ENCODE measurements at places on chromosomes 5 and 9.

DNA sequence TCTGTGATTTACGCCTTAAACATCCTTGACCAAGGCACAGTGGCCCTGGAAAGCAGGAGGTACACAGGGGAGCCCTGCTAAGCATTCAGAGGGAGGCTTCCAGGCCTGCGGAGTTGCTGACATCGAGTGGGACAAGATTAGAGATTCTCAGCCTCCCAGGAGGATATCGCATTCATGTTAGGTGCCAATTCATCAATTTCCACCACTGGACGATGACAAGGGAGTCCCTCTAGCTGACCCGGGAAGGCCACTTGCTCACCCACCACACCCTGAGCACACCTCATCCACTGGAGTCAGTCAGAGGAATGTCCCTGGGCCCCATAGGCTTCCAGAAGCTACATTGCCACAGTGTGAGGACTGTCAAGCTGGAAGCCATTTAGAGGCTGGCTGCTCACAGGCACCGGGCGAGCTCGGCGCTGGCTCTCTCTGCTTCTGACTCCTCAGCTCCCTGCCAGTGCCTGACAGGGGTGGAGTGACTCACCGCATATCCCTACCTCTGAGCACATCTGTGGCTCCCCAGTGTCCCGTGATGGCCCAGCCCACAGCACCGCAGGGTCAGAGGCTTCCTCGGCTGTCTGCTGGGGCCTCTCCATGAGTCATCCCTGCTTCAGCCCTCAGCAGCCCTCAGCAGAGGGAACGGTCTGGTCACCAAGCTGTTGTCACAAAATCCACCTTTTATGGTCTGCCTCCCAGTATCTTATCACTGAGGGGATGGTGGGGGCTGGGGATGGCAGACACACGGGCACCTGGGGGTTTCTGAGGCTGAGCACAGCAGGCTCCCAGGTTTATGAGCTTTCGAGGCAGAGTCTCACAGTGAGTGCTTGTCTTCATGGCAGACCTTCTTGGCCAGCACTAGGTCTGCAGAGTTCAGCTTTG, 117.5 kb downstream of the ZNF608 start:
- ATAC-seq = peak; percentile 11

GRCh38 chr9:106632621-106633020, 230.3 kb upstream of the ZNF462 start:
- no peak for ATAC-seq

GRCh38 chr9:18255158-18255629, 218.8 kb upstream of the ADAMTSL1 start:
- ATAC-seq = peak; percentile 75

DNA sequence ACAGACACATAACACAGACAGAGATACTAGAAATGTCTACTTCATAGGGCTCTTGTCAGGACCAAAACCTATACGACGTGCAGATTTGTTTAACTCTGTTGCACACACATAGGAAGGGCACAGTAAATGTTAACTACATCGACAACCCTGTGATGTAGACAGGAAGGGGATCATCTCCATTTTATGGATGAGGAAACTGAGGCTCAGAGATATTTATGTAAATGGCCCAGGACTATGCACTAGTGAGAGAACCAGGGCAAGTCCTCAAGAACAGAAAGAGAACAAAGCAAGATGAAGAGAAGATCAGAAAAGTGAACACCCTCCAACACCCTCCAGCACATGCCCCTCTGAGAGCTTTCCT, 36.3 kb downstream of the PCDHAC2 start:
- no peak for ATAC-seq

GRCh38 chr5:6744841-6745705, 31.8 kb downstream of the TENT4A start:
- no peak for ATAC-seq

GRCh38 chr5:149680810-149681221, 49.3 kb upstream of the PPARGC1B start:
- ATAC-seq = peak; percentile 28

DNA sequence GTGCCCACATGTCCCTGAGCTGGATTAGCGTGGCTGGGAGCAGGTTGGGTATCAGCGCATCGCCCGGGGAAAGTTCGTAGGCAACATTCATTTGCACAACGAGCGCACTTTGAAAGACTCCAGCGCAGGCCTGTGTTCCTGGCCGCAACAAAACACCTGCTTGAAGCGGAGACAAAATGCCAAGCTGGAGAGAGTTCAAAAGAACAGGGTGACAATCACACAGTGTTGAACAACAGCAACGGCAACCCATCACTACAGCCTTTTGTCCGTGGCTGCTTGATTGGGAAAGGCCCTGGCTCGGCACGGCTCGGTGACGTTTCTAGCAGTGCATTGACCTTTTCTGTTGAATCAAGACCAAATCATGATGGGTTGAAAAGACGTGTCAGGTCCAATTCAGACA, 336.3 kb downstream of the IRX1 start:
- no peak for ATAC-seq

DNA sequence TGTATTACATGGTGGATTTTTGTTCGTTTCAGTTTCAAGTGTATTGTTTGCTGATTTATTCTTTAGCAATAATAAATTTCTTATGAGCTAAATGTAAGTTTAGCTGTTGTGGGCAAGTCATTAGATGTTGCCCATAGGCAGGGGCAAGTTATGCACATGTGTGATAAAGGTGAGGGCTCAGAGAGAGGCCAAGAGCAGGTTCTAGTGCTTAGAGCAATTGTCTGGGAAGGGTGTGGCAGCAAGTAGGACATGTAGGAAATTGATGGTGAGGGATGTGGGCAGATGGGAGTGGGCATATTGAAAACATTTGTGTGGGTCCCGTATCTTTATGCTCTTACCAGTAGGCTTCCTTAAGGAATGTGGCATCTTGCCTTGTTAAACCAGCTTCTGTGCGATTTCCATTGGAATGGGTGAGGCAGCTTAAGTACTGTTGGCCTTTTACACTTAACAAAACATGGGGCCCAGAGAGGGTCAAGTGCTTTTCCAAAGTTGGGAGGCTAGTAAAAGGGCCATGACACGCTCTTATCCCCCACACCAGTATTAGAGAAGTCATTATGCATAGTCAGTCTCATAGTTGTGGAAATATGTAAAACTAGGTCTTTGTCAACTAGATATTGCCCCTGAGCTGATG, 60.6 kb downstream of the KDM4C start:
- no peak for ATAC-seq

GRCh38 chr5:81924442-81924841, 47.4 kb upstream of the ATG10 start:
- no peak for ATAC-seq

DNA sequence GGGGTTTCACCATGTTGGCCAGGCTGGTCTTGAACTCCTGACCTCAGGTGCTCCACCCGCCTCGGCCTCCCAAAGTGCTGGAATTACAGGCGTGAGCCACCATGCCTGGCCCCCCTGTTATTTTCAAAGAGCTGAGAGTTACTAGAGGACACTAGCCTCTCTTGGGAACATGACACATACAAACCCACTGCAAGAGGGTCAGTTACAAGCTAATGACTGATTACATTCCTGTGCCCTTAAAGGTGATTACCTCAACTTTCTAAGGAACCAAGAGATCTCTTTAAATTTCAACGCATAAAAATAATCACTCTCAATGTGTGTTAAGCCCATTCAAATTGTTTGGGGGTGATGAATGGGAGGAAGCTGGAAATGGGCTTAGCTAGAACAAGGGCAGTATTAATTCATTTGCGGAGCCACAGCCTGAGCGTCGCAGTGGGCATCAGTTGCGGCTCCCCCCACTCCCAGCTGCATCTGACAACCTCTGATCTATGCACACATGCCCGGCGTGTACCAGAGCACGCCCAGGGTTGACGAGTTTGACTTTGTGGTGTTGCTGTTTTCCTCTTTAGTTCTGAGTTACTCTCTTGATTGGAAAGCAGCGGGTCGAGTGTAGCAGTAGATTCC, 146.9 kb downstream of the GOLPH3 start:
- ATAC-seq = no peak

DNA sequence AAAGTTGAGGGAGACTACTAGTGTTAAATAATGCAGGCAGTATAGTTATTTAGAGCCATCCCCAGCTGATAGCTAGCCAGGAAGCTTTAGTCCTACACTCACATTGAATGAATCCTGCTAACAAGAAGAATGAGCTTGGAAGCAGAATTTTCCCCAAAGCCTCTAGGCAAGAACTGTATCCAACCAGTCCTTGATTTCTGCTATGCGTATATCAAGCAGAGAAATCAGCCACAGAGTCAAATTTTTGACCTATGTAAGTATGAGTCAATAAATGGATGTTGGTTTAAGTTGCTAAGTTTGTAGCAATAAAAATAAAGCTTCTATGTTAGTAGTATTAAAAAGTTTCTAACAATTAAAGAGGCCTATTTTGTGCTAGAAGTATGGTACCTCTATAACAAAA, 672.1 kb upstream of the CHD1 start:
- ATAC-seq = no peak

- no peak for ATAC-seq
Observed at GRCh38 chr5:54254482-54255198, 55.7 kb downstream of the ARL15 start.

- ATAC-seq = no peak
Observed at GRCh38 chr5:169412831-169413230, 111.9 kb upstream of the SLIT3 start.

- ATAC-seq = no peak
Observed at GRCh38 chr9:14441976-14442651, 128.2 kb upstream of the NFIB start.

DNA sequence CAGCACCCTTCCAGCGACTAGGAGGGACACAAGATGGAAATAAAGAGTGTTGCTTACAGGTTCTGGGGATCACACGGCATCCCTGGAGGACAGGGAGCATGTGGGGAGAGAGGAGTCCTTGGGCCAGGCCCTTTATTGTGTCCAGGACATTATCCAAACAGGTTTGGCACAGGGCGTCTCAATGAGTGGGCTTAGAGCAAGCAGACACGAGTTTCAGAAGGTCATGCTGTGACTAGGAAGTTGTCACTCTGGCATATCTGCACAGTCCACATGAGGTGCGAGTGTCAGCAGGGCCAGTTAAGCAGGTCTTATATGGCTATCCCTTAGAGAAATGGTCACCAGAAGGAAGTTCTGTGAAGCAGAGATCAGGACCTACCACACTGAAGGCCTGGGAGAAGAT, 174.5 kb upstream of the OTULINL start:
- no peak for ATAC-seq

- no peak for ATAC-seq
Observed at GRCh38 chr5:20683241-20683940, 695.4 kb upstream of the CDH18 start.

DNA sequence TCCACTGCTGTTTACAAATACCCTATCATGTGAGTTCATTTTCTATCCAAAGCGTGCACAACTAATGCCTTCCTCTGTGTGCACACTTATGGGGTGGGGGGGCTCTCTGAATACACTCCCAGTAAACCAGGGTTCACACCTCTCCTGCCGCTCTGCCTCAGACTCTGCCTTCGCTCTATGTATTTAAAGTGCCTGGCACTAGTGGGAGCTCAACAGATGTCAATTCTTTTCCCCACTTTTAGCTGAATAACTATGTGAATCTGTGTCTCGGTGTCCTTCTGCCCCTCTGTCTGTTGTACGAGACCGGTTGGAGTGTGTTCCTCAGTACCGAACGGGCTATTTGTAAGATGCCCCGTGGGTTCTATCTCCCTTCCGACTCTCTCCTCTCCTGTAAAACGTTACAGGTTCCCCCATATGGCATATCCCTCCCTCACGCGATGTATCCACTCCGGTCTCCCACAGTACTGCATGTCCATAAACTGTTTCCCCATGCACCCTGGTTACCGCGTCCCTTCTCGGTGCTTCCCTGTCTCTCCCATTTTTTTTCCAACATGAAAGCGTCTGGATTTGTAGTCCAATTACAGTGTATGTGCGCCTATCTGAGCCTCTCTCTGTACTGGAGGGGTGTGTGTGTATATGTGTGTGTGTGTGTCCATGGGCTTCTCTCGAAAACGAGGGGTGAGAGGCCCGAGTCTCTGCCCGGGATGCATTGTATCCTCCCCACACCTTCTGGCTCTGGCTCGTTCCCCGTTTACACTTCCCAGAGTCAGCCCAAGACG, 1.6 kb downstream of the ELL2 start:
- ATAC-seq = no peak

DNA sequence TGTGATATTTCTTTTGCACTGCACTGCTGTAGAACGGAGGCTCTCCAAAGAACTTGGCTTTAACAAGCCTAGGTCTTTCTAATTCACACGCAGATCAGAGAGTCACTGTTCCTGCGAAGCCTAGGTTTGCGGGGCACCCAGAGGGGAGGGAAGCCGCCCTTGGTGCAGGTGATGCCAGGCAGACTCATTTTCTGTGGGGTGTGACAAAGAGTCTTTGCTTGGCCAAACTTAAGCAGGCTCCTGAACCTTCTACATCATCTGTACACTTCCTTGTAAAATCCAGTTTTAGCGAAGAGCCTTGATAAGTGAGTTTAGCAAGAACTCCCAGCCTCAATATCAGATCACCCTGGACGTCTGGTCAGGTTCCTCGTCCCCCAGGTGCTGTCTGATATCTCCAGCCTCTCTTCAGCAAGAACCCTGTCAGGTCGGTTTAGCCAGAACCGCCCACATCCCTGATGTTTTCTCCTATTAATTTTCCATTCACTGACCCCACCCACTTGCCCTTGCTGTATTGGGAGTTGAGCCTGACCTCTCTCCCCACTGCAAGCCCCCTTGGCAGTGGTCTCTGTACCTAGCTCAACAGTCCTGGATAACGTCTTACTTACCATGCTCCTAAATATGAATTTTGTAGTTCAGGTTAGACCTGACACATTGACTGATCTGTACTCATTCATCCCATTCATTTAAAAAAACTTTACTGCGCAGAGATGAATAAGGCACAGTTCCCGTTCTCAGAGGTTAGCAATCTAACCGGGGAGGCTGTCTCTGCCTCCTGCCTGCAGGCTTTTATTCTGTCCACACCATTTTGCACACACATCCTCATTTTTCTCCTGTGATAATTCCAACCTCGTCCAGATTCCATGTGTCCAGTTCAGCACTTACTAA, 880 bp upstream of the UBAC1 start:
- no peak for ATAC-seq

DNA sequence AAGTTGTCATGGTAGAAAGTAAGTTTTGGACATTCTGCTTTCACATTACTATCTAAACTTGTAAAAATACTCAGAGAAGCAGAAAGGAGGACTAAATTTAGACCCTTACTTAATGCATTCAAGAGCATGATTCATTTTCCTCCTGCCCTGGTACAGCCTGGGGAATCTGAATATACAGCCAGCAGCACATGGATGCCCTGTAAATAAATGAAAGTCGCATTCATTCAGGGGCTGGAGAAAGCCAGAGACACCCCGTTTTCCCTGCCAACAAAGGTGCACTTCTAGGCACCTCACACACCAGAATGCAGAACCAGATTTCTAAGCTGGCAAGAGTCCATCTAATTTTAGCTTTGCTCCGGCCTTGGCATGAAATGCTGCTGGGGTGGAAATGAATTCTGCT, 172.7 kb upstream of the KLF9 start:
- no peak for ATAC-seq

- ATAC-seq = no peak
Observed at GRCh38 chr5:65695896-65696295, 26.0 kb downstream of the SGTB start.

- ATAC-seq = no peak
Observed at GRCh38 chr5:110477911-110478310, 248.6 kb downstream of the TMEM232 start.
